Adrenal gland (tissue), 19 donors: ENCODE measurements at places on chromosomes 6 and 20.

GRCh38 chr6:55182016-55182650 is 7.8 kb downstream of the HCRTR2 start:
- DNase-seq: no peak

- DNase-seq: no peak
Observed at GRCh38 chr6:167121335-167121841, 1.5 kb upstream of the CCR6 start.

DNA sequence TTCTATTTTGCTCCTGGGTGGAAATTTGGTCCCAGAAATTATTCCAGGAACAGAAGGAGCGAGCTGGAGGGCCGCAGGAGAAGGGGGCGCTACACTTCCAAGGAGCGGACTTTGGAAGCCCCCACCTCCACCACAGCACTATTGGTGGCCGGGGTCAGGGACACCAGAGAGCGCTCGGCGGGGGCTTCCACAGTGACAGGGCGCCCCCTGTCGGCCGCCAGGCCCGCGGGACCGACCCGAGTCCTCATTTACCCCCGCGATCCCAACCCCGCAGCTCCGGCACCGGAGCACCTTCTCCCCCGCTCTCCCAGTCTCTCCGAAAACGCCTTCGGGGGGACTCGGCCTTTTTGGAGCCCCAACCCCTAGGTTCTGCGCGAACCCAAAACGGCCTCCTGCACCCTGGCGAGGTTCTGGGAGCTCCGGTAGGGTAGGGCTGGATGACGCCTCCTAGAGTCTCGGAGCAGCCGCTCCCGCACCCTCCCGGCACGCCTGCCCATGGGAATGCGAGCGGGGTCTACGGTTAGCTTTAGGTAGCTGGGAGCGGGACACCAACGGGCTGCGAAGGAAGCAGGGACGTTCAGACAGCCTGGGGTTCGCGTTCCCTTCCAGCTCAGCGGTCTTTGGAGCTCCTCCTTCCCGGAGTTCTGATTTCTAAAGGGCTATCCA is 2.4 kb upstream of the FOXA2 start:
- DNase-seq: no peak

- no peak for DNase-seq
Observed at GRCh38 chr6:147708170-147708569, 199.7 kb downstream of the SAMD5 start.

DNA sequence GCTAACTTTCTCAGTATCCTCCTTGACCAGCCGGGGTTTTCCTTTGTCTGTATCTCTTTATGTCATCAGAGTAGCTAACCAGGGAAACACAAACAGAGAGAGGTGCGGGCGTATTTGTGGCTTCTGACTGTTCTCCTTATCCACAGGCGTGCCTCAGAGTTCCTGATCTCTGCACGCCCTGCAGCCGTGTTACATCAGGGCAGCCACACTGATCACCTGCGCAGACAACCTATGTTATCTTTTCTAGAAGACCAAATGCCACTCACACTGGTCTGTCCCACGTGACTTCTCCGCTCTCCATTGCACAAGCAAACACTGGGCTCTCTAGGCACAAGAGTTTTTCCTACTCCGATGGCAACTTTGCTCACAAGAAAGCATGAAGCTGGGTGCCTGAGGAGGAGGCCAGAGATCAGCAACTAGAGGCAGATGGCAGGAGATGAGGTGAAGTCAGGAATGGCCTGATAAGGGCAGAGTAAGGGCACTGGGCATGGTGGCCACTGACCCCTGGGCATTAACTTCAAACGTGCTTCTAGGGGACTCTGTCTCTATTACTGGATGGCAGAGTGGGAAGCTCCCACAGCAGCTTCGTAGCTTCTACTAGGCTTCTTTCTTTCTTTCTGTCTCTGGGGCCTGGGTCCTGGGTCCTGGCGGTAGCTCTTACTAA is 4.5 kb downstream of the PDE10A start:
- DNase-seq: no peak

- DNase-seq: no peak
Observed at GRCh38 chr6:22829070-22829469, 259.7 kb downstream of the HDGFL1 start.

- DNase-seq: no peak
Observed at GRCh38 chr6:13697857-13698256, 13.8 kb downstream of the RANBP9 start.
